ENCODE measurements at places on chromosomes 5 and 9.

GRCh38 chr9:89182369-89182768 lies 3.8 kb upstream of the SHC3 start:
- DNase-seq, result no peak

- no peak for DNase-seq
These were observed 57.6 kb downstream of the ANKRD55 start for GRCh38 chr5:56175488-56175887.

DNA sequence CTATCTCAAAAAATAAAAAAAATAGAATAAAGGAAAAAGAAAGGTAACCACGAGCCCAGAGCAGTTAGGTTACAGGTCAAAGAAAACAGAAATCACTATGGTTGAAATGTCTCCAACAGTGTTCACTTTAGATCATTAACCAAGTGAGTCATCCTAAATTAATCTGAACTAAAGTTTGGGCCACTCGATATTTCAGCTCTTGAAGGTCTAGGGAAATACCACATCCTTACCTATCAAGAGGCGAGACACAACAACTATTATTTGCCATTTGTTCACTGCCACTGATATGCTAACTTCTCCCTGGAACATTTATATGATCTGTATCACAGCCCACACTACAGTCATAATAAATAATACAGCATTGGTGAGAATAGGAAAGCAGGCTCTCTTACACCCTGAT lies 111.3 kb upstream of the NR5A1 start:
- no peak for DNase-seq

DNA sequence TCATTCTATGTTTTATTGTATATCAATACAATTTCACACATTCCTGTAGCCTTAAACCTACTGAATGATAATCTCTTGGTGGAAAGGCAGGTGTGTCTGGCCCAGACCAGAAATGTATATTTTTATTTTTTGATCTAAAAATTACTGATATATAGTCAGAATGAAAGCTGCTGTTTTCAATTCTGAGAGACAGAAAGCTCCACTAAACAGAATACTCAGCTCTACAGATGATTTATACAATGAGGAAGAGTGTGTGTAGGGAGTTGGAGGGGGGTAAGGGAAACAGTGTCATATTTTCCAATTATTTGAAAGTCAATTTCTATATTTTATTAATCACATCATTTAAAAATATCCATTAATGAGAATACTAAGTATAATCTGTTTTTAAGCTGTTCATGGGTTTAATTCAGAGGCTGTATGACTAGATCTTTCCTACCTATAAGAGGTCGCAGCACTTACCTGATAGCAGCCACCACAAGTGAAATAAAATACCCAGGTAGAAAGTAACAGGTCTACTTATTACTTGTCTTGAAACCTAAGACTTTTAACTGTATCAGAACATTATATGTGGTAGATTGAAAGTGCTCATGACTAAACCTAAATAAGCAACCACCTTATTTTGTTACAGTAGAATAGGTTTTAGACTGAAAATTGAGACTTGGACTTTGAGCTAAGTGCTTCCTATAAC lies 183.4 kb downstream of the TMC1 start:
- no peak for DNase-seq

GRCh38 chr5:15450473-15450872 lies 49.5 kb upstream of the FBXL7 start:
- DNase-seq, result no peak

DNA sequence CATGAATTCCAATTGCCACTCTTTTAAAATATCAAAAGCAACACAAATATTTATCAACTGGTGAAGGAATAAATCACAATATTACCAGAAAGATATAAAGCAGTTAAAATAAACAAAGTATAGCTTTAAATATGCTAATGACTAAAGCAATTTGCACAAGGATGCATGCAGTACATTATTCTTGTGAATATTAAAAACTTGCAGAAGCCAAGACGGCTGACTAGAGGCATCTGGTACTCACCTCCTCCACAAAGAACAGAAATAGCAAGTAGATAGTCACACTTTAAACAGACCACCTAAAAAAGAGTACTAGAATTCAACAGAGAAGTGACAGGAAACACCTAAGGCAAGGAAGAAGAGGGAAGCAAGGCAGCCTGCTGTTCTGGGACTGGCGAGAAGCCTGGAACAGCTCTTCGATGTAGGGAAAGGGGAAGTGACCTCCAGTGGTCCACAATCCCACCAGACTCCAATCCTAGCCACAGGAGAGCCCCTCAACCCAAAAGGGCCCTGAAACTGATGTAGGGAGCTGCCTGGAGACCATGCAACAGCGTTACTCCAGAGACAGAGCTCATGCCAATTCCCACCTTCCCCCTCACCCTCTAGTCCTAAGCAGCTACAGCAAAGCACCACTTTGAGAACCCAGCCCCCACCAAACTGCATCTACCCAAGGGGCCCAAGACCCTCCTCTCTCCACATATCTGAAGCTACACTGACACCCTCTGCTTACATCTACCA lies 86.3 kb downstream of the LPAR1 start:
- DNase-seq, result no peak

- no peak for DNase-seq
These were observed 2.2 kb downstream of the GAS1 start for GRCh38 chr9:86944796-86945727.

DNA sequence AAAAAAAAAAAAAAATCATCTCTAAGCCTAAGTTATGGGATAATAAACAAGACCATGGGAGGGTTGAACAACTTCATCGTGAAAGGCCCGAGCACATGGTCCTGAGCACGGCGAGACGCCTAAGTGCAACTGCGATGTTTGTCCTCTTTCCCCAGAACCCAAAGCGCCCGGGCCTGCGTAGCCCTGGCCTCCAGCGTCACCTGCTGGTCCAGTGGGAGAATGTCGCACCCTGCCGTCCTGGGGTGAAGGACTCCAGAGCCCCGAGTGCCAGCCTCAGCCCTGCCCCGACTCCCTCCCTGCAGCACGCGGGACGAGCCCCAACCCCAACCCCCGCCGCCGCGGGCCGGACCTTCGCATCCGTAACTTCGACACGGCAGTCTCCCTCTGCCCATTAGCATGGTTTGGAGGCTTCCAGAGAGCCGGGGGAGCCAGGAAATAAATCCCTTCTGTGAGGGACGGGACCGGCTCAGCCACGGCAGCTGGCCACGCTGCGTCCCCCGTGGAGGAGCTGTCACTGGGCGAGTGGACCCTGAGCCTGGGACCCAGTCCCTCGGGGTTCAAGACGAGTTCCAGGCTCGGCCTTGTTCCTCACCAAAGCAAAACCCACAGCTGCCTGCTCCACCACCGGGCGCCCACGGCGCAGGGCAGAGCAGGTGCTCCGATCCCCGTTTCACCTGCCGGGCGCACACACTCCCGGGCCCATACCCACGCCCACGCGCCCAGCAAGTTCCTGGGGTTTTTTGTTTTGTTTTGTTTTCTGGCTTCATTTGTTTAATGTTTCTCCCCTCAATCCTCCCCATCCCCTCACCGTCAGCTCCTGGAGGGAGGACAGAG lies 132.5 kb upstream of the HAND1 start:
- DNase-seq, result peak; percentile 4

- DNase-seq, result no peak
These were observed 147.1 kb downstream of the ZNF608 start for GRCh38 chr5:124599028-124599973.

DNA sequence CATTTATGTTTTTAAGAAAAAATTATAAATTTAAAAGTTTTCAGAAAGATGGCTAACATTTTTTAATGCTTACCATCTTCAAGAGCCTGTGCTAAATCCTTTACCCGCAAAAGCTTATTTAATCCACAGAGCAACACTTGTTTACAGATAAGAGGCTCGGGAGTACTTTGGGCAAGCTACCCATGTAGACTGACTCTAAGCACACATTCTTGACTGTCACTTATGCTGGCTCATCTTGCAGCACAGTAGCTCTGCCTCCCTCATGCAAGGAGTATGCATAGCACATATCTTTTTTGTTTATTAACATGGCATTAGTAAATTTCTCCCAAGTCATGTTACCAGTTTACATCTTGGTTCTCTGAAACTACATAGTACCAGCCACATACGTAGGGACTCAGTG lies 14.7 kb downstream of the SH3RF2 start:
- no peak for DNase-seq

GRCh38 chr5:157682257-157682656 lies 10.9 kb downstream of the C5orf52 start:
- DNase-seq, result no peak

DNA sequence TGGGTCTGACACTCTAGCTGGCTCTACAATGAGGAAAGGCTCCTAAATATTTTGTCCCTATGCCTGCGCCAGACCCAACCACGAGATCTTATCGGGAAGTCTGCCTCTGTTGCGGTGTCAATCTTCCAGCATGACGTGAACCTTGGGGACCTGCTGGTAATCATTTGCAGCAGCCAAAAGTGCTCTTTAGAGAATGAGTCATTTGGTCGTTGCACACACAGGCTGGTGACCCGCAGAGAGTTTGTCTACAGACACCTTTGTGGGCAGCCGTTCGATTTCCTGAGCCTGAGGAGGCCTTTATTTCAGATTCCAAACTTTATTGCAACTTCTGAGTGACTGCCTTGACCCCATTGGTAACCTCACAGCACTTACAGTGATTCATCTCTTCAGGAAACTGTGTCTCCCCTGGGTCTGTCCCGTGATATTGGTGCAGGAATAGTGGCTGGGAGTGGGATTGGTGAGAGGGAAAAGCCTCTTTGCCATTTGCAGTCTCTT lies 326.1 kb downstream of the NSG2 start:
- no peak for DNase-seq

GRCh38 chr5:39452846-39453245 lies 28.1 kb upstream of the DAB2 start:
- DNase-seq, result no peak

- DNase-seq, result no peak
These were observed 26.1 kb upstream of the GLIPR2 start for GRCh38 chr9:36110434-36110833.

DNA sequence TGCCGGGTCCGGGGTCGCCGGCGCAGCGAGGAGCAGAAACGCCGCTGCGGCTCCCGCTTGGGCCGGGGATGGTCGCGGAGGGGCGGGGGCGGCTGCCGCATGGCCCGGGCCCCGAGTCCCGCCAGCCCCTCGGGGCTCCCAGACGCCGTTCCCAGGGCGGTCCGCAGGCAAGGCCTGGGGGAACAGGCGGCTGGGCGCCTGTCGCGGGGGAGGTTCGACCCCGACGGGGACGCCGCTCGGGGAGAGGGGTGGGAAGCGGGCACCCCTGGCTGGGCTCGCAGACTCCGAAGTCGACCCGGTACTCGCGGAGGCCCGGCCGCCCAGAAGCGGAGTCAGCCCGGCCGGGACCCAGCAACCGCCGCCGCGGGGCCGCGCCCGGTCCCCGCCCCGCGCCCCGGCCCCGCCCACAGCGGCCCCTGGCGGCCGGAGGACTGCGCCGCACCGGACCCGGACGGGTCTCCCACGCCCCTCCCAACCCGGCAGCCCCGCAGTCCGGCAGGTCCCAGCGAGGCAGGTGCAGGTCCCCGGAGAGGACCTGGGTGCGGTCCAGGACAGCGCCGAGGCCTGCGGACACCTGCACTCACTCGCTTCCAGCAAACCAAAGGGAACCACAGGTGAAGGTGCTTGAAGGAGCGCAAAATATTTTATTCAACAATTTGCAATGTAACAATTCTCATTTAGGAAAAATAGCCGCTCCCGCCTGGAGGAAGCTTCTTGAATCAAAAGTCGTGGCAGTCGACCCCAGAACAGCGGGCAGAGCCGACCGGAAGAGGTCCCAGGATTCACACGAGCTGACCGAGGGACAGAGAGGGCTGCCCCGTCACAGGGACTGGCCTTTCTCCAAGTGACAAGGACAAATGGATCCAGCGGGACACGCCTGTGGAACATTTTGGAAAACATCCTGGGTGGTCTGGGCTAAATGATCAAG lies at the start of gene INPP5E:
TSS of gene INPP5E (minus strand) at position 365 of the 928 bp plus-strand sequence. CDS start 426 bp downstream, outside the sequence.
- peak; percentile 42 for DNase-seq

DNA sequence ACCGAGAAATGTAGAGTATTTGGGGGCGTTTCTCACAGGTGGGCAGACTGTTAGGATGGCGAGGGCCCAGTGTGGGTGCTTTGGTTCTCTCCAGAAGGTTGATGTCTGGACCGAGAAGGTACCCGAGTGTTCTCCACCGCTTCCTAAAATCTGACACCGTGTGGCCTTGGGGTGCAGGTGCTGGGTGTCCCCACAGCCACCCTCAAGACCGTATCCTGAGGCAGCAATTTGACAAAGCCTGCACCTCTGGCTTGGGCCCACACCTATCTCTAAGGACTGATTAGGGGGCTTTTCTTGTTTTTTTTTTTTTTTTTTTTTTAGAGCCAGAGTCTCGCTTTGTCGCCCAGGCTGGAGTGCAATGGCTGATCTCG lies 1.3 kb downstream of the PPP1R26 start:
- DNase-seq, result no peak

DNA sequence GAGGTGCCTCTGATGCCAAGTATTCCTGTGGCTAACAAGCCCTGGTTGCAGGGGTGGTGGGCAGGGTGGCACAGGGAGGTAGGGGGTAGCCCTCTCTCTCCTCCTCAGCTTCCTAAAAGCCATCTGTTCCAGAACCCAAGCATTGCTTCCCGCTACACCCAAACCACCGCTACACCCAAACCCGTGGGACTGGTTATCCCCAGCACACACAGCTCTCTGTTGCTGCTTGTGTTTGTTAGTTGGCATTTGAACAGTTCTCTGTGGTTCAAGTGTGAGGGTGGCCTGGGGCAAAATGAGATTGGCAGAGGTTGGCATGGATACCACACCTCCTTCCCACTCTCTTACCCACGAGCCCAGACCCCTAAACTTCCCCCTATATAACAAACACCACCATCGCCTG lies 40.4 kb downstream of the SPARC start:
- no peak for DNase-seq

GRCh38 chr9:93184432-93185265 lies 710 bp downstream of the WNK2 start:
- no peak for DNase-seq

DNA sequence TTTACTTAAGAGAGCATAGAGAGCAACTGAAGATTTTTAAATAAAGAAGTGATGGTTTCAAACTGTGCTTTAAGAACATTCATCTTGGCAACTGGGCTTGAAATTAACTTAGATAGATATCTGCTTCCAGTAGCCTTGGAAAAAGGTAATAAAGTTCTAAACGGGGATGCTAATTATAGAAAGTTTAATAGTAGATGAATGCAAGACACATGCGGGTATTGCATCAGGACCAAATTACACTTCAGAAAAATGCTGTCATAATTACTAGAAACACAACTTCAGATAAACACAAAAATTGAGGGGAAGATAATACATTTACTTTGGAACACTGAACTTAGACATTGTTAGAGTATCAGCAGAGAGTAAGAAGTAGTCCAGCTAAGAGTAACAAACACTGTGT lies 227.7 kb upstream of the SNX2 start:
- no peak for DNase-seq

GRCh38 chr5:169192536-169192935 lies 108.4 kb downstream of the SLIT3 start:
- DNase-seq, result no peak

DNA sequence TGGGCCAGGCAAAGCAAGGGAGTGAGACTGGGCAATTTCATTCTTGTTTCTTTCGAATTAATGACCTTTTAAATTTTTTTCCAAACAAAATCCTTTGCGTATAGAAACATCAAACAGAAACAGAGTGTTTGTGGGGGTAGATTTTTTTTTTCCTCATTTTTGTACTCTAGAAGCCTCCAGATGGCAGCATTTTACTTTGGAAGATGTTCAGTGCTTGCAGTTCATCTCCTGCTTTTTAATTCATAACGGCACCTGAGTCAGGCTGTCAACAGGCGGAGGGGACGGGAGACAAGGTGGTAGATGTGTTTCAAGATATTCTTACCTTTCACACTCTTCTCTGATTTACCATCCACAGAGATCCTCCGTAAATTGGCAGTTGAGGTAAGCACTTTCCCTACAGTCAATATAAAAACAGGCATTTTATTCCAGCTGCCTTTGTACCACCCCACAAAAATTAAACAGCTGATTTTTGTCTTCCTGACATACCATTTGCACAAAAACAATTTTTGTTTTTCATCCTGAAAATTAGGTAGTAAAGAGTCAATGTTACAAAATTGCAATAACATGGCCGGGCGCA lies 99.5 kb upstream of the FBXL17 start:
- DNase-seq, result no peak
